ENCODE measurements at places on chromosomes 16 and 17.
A peak's percentile ranks its signal among the peaks of the same experiment; 100 is the strongest.

- DNase-seq: no peak
These were observed 60.4 kb downstream of the BAIAP2 start for GRCh38 chr17:81095383-81095762.

- peak; percentile 76 for DNase-seq
These were observed 572 bp downstream of the PSMB6 start for GRCh38 chr17:4796552-4796920.

GRCh38 chr17:80312621-80313135 lies 52.0 kb downstream of the RNF213 start:
- no peak for DNase-seq

DNA sequence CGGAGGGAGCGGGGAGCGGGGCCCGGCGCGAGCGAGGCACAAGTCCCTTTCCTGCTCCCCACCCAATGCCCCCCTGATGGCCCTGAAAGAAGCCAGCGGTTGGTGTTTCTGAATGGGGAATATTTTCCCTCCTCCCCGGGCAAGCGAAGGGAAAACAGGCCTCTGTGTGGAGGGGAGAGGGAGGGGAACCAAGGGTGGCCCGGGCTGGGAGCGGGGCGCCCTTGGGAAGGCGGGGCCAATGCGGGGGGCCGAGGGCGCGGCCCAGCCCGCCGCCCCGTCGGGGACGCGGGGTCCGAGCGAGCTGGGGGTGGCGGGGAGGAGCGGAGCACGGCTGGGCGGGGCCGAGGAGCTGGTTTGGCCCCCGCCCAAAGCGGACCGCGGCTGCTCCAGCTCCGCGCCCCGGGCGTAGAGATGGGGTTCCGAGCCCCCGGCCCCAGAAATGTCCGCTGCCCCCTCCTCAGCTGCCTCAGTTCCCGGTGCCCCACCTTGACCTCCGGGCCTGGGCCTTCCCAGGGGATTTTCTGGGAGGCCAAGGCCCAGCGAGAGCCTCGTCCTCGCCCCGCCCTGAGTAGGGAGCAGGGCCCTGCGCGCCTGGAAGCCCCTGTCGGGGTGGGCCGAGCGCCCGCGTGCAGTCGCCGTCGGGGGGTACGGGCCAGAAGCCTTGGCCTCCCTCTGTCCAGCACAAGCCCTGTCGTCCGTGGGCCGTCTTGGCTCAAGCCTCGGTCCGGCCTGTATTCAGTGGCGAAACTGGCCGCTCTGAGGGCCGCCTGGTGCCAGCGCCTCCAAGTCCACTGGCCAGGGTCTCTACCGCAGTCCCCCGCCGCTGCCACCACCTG lies 3.9 kb upstream of the HEXIM1 start:
- no peak for DNase-seq

- no peak for DNase-seq
These were observed 196.8 kb downstream of the CNTNAP4 start for GRCh38 chr16:76474048-76474447.

DNA sequence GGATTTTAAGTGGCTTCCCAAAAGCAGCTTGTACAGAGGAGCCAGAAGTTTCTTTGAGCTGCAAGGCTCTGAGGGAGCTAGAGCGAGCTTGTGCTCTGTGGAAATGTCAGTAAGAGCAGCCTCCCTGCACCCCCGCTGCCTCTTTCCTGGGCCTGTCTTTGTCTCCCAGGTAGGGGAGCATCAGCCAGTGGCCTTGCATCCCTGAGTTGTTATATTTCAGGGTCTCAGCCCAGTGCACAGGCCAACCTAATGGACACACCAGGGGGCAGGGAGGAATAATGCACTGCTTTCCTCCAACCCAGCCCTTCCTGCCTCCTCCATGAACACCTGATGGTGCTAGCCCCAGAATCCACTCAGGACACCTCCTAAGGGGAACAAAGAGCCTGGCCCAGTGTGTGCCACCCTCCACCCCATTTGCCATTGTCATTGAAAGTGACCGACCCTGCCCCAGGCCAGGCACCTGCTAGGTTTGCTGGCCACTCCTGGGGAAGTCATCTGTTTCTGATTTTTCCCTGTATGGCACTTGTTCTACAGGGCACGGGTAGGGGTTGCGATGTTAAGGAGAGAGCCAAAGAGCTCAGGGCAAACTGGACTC lies 6.3 kb downstream of the TPPP3 start:
- no peak for DNase-seq

DNA sequence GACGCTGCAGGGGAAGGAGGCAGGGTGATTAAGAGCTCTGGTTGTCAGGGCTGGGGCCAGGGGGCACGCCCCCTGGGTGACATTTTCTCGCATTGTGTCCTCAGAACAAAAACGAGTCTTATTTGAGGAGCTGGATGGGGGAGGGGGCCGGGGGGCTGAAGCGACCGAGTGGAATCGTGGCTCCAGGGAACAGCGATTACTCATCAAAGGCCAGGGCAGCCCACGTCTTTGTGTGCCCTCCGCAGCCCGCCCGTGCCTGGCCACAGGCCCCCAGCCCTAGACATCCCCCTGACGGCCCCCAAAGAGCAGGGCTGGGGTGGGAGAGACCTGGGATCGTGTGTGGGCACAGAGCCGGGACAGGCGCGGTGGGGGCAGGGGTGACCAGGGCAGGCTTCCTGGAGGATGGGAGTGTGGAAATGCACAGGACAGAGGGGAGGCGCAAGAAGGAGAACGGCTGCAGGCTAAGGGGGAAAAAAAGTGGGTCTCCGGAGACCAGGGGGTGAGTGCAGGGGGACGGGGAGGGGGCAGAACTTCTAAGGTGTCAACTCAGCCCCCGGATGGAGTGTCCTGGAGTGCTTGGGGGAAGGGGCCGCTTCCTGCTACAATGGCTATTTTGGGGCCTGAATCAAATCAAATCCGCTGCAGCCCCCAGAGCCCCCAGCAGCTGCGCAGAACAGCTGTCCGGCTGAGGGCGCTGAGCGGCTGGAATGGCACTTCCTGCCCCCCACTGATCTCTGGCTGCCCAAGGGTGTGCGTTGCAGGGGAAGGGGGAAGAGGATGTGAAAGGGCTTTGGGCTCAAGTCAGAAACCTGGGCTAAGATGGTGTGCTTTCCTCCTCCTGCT lies 24.0 kb upstream of the PHB1 start:
- DNase-seq: no peak

DNA sequence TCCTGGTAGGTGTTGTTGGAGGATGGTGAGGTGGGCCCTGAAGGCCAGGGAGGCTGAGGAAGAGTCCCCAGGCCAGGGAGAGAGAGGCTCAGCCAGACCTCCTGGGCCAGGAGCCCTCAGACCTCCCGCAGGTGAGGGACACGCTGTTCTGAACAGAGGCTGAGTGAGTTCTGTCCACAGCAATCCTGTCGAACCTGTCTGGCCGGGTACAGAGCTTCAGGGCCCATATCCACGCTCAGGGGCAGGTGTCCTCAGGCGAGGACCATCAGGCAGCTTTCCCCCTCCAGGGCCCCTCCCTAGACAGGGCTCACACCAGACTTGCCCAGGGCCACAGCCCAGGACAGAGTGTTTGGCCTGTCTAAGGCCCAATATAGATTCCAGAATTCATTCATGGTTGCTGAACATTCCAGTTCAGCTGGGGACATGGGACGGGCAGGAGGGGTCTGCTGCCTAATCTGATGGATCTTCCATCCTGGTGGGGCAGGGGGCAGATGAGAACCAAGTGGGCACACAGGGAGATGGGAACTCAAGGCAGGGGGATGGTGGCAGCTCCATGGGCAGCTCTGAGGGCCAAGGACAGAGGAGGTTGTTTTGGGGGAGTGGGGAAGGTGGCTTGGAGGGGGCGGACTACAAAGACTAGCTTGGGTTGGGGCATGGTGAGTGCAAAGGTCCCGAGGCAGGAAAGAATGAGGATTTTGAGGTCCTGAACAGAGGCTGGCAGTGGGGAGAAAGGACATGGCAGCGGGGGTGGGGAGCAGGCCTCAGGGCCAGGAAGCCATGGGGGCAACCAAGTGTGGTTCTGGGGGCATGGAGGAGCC lies 23.4 kb upstream of the MPRIP start:
- DNase-seq: no peak

- DNase-seq: no peak
These were observed 24.5 kb downstream of the FBXO39 start for GRCh38 chr17:6800422-6801027.

- peak; percentile 45 for DNase-seq
These were observed 138.9 kb downstream of the SEC14L1 start for GRCh38 chr17:77279448-77280303.

DNA sequence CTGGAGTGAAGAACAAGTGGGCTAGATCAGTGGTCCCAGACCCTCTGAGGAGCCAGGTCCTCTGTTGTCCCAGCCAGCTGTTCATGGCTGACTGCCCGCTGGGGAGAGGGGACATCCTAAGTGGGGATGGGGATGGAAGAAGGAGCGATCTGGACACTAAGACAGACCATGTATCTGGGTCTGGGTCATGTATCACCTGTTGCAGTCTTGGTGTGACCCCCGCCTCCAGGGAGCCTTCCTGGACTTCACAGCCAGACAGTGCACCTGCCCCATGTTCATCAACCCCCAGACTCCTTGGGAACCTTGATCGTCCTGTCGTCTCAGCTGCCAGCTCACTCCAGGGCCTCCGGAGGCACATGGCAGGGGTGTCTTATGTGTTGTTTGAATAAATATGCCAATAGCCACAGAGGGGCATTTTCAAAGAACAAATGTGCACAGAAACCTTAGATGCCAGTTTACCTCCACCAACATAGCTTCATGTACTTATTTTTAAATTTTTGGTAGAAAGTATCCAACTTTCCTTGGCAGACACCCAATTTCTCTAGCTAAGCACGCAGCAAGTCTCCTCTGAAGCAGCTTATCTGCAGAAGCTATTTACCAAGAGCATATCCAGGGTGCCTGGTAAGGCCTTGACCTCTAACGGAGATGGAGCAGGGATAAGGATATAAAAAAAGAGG lies 43.2 kb downstream of the CRISPLD2 start:
- no peak for DNase-seq

- DNase-seq: peak; percentile 51
These were observed 345 bp downstream of the TSC2 start for GRCh38 chr16:2048116-2048543.

- DNase-seq: no peak
These were observed 79.8 kb downstream of the ZNF423 start for GRCh38 chr16:49776085-49776595.

GRCh38 chr17:17352836-17353624 lies 49.9 kb downstream of the NT5M start:
- DNase-seq: no peak

DNA sequence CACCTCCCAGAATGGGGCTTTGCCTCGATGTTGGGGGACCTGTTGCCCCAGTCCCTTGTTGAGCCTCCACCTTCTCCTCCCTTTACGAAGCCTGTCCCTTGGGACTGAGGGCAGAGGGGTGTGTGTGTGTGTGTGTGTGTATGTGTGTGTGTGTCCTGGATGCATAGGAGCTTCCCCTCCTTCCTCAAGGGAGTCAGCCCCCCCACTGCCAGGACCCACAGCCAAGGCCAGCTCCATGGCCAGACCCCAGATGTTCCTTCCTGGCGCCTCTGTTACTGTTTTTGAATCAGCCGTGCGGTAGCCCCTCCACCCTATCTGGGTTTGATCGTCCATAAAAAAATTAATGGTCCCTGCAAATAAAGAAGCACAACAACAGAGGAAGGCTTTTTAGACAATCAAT lies 17.7 kb upstream of the DOK4 start:
- no peak for DNase-seq

DNA sequence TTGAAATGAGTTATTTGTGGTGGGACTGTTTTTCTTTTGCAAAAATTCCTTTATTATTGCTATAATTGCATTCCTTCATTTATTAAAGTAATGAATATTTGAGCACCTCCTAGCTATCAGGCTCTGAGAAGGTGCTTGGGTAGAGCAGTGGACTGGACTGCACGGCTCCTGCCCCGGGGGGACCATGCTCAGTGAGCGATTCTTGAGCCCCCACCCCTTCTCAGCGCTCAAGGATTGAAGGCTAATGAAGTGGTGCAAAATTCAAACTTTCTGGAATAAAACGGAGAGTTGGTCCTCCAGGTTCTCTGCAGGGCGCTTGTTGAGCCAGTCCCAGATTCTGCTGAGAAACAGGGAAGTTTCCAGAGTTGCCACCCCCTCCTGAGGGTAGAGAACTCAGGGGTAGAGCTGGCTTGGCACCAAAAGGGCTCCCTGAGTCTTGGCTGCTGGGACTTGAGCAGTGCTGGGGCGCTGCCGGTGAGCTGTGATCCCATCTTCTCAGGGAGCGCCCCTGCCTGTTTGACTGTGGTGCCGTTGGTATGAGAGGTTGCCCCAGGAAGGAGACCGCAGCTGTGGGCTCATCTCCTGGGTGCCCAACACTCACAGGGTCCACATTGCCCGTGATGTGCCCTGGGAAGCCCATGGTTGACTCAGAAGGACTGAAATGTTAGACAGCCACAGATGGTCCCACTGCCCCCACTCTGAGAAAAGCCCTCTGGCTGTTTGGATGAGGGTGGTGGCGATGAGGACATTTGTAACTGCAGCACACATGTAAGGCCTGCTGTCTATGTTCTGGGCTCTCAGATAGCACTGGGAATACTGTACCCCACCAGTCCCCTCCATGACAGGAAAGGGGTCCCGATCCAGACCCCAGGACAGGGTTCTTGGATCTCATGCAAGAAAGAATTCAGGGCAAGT lies 20.0 kb downstream of the KSR1 start:
- no peak for DNase-seq

- no peak for DNase-seq
These were observed 48.2 kb downstream of the IL21R start for GRCh38 chr16:27450196-27450549.

GRCh38 chr17:31308372-31309334 lies 5.2 kb downstream of the EVI2B start:
- DNase-seq: no peak

DNA sequence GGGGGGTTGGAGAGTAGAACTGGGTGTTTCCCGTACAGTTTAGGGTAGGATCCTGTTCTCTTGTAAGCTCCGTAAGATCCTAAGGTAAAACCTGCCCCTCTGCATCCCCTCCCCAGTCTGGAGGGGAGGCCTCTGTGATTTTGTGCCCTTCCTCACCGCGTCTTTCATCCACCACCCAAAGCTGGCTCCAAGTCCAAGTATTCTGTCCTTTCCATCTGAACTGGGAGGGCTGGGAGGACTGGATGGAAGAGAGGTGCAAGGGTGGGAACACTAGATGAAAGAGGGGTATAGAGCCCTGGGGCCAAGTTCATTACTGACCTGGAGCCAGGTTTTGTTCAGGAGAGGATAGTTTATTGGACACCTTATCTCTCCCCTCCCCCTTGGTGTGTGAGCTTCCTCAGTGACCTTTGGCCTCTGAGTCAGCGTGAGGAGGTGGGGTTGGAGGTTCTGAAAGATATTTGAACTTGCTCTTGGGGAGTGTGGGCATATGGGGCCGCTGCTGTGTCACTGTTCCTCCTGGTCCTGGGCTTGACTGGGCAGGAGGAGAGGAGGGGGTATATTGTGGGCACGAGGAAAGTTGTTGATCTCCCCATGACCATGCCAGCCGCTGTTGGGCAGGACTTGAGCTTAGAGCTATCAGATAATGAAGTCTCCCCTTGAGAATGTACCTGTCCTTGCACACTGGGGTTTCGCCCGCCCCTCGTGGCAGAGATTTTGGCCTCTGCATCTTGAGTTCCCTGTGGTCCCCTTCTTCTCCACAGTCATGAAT lies 1.6 kb downstream of the LASP1 start:
- peak; percentile 81 for DNase-seq

- DNase-seq: no peak
These were observed 59.2 kb downstream of the CNGB1 start for GRCh38 chr16:57911743-57912142.

GRCh38 chr17:41024697-41025096 lies 2.3 kb downstream of the KRTAP1-5 start:
- no peak for DNase-seq

Data from adipocyte (in vitro differentiated cells).